Smooth muscle cell of bladder (primary cell): ENCODE measurements at places on chromosomes 4 and X. TPM values are rescaled to one million over a fixed set of nuclear protein-coding genes. Genes with fewer than 3 reads are reported as not detected.

MAGEC1 gene
- total RNA-seq, result under 0.01 TPM in 1 of 2 replicates, not detected in the other

EDA gene
- total RNA-seq, result 0.14 and 0.18 TPM in 2 replicates

XK gene
- total RNA-seq, result under 0.01 TPM in 2 replicates

MTMR1 gene
- 13.1 and 17.7 TPM in 2 replicates for total RNA-seq

GPRASP3 gene
- total RNA-seq, result 3.7 and 5.0 TPM in 2 replicates

IL21 gene
- total RNA-seq, result not detected in 2 replicates

PPP1R2C gene
- total RNA-seq, result not detected in 2 replicates

TLR2 gene
- 0.28 TPM in 2 replicates for total RNA-seq

KIT gene
- total RNA-seq, result 0.37 and 0.43 TPM in 2 replicates

PWWP3B gene
- total RNA-seq, result 0.74 TPM in 1 of 2 replicates, not detected in the other

EOLA2 gene
- total RNA-seq, result 12.8 and 20.1 TPM in 2 replicates
